ENCODE measurements at places on chromosomes 1 and 21. TPM values are rescaled to one million over a fixed set of nuclear protein-coding genes. Genes with fewer than 3 reads are reported as not detected.

SPOCD1 gene
- total RNA-seq: 1.0 TPM

- H3K27me3 ChIP-seq: no peaks in the 10 kb centered on the region
- no peak overlapping the region for H3K27ac ChIP-seq
- H3K36me3 ChIP-seq: no peaks in the 10 kb centered on the region
- no peaks in the 10 kb centered on the region for H3K4me1 ChIP-seq
Observed at GRCh38 chr1:51919684-51920083, 41.2 kb upstream of the NRDC start.

- no peak overlapping the region for H3K27ac ChIP-seq
- no peaks in the 10 kb centered on the region for H3K4me1 ChIP-seq
- no peak for DNase-seq
- no peaks in the 10 kb centered on the region for H3K36me3 ChIP-seq
- H3K4me3 ChIP-seq: no peak overlapping the region
- H3K27me3 ChIP-seq: no peaks in the 10 kb centered on the region
Observed at GRCh38 chr1:235855811-235856429, 10.8 kb downstream of the LYST start.

DNA sequence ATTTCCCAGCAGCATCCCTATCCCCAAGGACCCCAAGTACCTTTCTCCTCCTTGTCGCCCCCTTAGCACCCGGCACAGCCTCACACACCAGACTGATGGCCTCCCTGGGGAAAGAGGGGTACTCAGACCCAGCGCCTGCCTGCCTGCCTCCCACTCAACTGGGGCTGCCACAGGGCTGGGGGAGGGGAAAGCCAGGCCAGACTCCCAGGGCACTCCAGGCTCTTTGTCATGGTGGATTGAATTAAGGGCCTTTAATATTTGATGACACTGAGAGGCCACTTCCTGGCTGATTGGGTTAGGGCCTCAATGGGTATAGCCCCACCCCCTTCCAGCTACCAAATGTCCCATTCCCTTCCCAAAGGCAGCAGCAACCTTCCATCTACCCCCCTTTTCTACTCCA is 1.8 kb downstream of the SHC1 start:
- peaks cover 12% of the 10 kb centered on the region for H3K4me1 ChIP-seq
- no peak overlapping the region for H3K4me3 ChIP-seq
- H3K36me3 ChIP-seq: no peaks in the 10 kb centered on the region
- DNase-seq: no peak

DNA sequence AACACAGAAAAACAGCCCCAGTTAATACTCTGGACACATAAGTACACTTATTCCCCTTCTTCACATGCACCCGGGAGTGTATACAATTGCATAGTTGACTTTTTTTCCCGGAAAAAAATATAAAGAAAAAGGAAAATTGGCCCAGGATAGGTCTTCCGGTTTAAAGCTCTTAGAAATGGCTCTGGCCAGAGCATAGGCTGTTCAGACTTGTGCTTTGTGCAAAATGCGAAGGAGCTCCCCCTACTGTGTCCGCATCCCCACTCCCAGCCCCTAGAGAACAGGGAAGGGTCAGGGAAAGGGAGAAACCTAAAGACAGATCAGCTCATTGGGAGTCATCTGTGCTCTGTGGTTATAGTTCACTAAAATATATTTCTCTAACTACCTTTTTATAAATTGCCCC is 5.5 kb upstream of the MTMR11 start:
- no peaks in the 10 kb centered on the region for H3K36me3 ChIP-seq
- DNase-seq: no peak
- H3K4me3 ChIP-seq: no peak overlapping the region

- no peak for DNase-seq
- H3K4me1 ChIP-seq: no peaks in the 10 kb centered on the region
- no peaks in the 10 kb centered on the region for H3K36me3 ChIP-seq
- H3K27ac ChIP-seq: no peak overlapping the region
Observed at GRCh38 chr1:10773376-10773775, 23.1 kb downstream of the CASZ1 start.
